T-helper 17 cell (primary cell): ENCODE measurements at places on chromosomes 6 and 20. TPM values are rescaled to one million over a fixed set of nuclear protein-coding genes. Genes with fewer than 3 reads are reported as not detected.
A peak's percentile ranks its signal among the peaks of the same experiment; 100 is the strongest.

- H3K4me3 ChIP-seq: peak overlapping the region; percentile 96
- peak overlapping the region; percentile 98 for H3K27ac ChIP-seq
- DNase-seq: no peak
- peaks cover 44% of the 10 kb centered on the region for H3K4me1 ChIP-seq
- H3K36me3 ChIP-seq: peaks cover 13% of the 10 kb centered on the region
- no peaks in the 10 kb centered on the region for H3K27me3 ChIP-seq
Observed at GRCh38 chr6:30327232-30327746, 562 bp downstream of the TRIM39 start.

- H3K27ac ChIP-seq: no peak overlapping the region
- no peaks in the 10 kb centered on the region for H3K27me3 ChIP-seq
- H3K36me3 ChIP-seq: peaks cover 6% of the 10 kb centered on the region
- no peak for DNase-seq
- H3K4me1 ChIP-seq: peaks cover 48% of the 10 kb centered on the region
Observed at GRCh38 chr6:3264356-3264755, 5.6 kb downstream of the PSMG4 start.

- no peaks in the 10 kb centered on the region for H3K4me1 ChIP-seq
- H3K27me3 ChIP-seq: no peaks in the 10 kb centered on the region
- H3K4me3 ChIP-seq: no peak overlapping the region
- H3K27ac ChIP-seq: no peak overlapping the region
Observed at GRCh38 chr6:19327241-19327640, 509.9 kb upstream of the ID4 start.

DNA sequence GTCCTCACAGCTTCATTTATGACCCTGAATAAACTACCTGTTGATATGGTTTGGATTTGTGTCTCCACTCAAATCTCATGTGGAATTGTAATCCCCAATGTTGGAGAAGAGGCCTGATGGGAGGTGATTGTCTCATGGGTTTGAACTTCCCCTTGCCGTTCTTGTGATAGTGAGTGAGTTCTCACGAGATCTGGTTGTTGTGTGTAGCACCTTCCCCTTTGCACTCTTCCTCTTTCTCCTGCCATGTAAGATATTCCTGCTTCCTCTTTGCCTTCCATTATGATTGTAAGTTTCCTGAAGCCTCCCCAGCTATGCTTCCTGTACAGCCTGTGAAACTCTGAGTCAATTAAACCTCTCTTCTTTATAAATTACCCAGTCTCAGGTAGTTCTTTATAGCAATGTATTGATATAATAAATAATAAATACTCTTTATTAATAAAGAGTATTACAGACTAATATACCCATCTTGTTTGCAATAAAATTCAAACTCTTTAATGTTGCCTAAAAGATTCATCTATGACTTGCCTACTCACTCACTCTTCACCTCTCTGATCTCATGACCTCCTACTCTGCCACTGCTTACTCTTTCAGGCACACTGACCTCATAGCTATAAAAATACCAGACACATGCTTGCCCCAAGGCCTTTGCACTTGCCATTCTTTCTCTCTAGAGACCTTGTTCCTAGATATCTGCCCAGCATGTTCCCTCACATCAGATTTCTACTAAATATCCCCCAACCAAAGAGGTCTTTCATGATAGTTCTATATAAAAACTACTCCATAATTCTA, 256.4 kb upstream of the MARCKS start:
- no peaks in the 10 kb centered on the region for H3K4me1 ChIP-seq
- H3K36me3 ChIP-seq: no peaks in the 10 kb centered on the region
- H3K27ac ChIP-seq: no peak overlapping the region
- H3K27me3 ChIP-seq: peaks cover 5% of the 10 kb centered on the region
- no peak overlapping the region for H3K4me3 ChIP-seq
- DNase-seq: no peak

DNA sequence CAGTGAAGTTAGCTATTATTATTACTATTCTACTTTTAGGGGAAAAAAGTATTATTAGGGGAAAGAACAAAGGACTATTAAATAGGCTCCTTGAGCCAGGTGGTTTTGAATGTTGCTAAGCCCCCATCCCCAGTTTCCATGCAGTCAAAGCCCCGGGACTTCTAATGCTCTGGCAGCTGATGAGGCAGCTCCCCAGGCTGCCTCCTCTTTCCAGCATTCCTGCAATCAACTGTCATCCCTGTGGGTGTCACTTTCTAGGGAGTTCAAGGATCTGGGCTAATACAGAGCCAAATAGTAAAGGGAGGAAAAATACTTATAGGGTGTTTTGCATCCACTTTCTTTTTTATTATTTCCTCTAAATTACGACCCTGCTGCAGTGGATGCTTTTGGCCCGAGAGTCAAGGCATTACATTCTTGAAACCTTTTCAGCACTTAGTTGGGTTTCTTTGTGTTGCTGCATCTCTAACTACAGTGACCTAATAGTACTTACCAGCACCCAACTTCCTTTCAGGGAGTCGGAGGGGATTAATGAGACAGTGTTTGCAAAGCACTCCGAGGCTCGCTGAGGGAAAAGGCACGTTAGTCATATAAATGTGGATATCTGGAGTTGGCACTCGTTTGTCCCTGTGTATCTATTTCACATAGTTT, 303.9 kb upstream of the MAP3K7 start:
- no peak overlapping the region for H3K27ac ChIP-seq
- no peaks in the 10 kb centered on the region for H3K36me3 ChIP-seq
- peaks cover 56% of the 10 kb centered on the region for H3K27me3 ChIP-seq

DNA sequence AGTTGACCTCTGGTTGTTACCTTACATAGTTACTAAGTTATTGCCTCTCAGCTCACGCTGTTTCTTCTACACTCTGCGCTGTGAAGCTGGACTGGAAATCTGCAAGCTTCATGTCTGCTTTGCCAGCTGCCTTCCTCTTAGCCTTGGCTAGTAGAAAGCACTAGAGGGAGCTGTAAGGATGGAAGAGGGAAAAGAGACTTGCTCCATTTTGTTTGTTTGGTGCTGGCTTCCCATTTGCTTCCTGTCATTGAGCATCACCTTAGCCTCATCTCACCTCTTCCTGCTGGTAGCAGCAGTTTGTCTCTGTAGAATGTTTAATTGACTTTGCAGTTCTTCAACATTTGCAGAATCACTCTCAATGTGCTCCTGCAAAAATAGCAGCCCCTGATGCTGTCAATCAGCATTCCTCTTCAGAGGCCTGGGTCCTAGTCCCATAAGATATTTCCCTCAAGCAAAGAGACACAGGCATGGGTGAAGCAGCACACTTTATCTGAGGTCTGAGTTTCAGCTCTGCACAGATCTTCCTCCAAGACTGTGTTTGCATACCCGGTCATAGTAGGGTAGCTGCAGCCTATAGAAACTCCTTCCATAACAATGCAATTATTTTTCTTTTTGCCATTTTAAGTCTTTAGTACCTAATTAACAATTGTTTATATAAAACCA, 302.2 kb upstream of the EPHA7 start:
- H3K4me3 ChIP-seq: no peak overlapping the region
- DNase-seq: no peak
- H3K4me1 ChIP-seq: no peaks in the 10 kb centered on the region
- H3K36me3 ChIP-seq: no peaks in the 10 kb centered on the region
- no peaks in the 10 kb centered on the region for H3K27me3 ChIP-seq

- peak overlapping the region; percentile 29 for H3K27ac ChIP-seq
- peaks cover 3% of the 10 kb centered on the region for H3K36me3 ChIP-seq
- no peak for DNase-seq
- H3K4me3 ChIP-seq: no peak overlapping the region
- H3K4me1 ChIP-seq: peaks cover 14% of the 10 kb centered on the region
Observed at GRCh38 chr6:36897609-36898008, 11.9 kb downstream of the C6orf89 start.

DNA sequence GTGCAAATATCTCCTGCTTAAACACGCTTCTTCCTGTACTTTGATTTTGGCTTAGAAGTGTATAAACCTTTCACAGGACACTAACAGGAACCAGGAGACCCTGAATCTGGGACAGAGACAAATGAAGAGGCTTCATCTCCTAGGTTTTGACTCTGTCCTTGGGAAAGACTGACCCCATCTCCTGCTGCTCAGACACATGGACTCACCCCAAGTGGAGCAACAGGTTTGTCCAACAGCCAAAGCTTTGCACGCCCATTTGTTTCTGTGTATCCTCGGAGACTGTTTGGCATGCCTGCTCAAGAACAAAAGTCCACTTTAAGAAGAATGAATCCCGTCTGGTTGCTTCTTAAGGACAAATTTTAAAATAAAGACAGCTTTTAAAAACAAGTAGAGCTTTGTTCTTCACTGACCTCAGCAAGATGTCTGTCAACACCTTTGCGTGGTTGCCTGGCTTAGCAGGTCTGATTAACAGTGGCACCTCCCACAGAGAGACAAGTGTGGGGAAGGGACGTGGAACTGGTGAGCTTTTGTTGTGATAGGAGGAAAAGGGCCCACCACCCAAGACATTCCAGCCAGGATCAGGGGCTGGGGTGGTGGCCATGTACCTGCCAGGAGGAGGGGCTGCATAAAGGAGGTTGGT, 202.6 kb downstream of the SOD2 start:
- H3K4me1 ChIP-seq: no peaks in the 10 kb centered on the region
- no peak for DNase-seq
- no peak overlapping the region for H3K27ac ChIP-seq
- H3K4me3 ChIP-seq: no peak overlapping the region

DNA sequence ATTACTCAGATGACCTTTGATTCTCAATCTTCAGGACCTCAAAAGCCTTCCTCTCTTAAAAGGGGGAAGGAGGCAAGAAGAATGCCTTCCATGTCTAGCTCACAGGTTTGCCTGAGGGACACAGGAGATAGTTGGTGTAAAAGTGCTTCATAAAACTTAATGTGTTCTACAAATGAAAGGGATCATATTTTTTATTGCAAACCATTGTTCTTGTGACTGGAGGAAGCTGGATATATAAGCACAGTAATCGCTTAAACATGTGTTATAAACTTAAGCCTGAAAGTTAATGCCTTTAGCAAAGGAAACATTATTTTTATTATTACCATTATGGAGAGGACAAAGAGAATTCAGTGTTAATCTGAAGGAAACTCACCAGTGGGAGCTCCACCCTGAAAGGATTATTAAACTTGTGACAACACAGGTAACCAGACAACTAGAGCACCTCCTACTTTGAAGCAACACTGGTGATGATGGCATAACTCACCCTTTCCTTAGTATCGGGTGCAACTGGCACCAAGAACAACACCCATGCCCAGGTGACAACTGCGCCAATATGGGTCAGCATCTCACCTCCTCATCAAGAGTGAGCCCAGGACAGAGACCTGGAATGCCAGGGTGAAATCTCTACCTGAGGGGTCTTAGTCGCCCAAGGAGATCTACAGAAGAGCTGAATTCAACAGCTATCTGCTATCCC, 288.7 kb upstream of the PRDM1 start:
- DNase-seq: no peak
- H3K27ac ChIP-seq: no peak overlapping the region
- H3K36me3 ChIP-seq: peaks cover 2% of the 10 kb centered on the region
- H3K4me3 ChIP-seq: no peak overlapping the region
- H3K4me1 ChIP-seq: peaks cover 13% of the 10 kb centered on the region

DNA sequence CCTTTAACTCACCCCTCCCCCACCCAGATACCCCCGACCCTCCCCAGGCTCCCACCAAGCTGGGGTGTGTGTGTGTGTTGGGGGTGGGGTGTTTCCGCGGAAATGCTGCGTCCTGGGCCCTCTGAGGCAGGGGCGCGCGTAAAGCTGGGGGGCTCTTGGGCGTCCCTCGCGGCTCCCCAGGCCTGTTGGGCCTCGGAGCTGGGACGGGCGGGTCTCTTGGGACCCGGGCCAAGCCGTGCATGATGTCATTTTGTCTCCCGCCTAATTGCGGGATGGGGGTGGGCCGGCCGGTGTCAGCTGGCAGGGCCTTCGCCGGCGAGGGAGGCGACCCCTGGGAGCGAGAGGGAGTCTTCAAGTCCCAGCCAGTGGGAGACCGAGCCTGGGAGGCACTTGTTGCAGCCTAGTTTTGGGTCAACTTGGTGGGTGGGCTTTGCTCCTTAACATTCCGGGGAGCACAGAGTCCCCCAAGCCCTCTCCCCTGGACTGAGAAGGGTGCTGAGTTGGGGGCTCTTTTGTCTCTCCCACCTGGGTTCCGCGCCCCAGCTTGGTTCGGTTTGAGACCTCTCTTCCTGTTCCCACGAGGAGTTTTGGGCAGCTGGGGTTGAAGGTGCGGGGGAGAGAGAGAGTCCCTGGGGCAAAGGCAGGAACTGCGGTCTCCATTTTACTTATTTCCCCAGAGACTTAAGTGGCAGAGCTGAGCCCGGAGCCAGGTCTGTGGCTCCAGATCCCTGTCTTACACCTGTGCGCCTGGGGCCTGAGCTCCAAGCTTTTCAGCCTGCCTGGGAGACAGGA, 623 bp downstream of the MYBL2 start:
- H3K27ac ChIP-seq: no peak overlapping the region
- H3K4me1 ChIP-seq: peaks cover 4% of the 10 kb centered on the region
- peaks cover 28% of the 10 kb centered on the region for H3K27me3 ChIP-seq
- H3K36me3 ChIP-seq: no peaks in the 10 kb centered on the region

GRCh38 chr6:7762760-7763159, 36.9 kb downstream of the BMP6 start:
- DNase-seq: no peak
- H3K4me3 ChIP-seq: no peak overlapping the region
- H3K4me1 ChIP-seq: no peaks in the 10 kb centered on the region
- no peaks in the 10 kb centered on the region for H3K36me3 ChIP-seq
- no peak overlapping the region for H3K27ac ChIP-seq

GRCh38 chr20:31835977-31836852, 9.2 kb downstream of the FOXS1 start:
- peaks cover 4% of the 10 kb centered on the region for H3K4me1 ChIP-seq
- H3K27ac ChIP-seq: peak overlapping the region; percentile 65
- no peaks in the 10 kb centered on the region for H3K36me3 ChIP-seq
- DNase-seq: no peak

GRCh38 chr6:157751547-157752200, 71.4 kb upstream of the SNX9 start:
- H3K4me1 ChIP-seq: peaks cover 4% of the 10 kb centered on the region
- DNase-seq: no peak
- H3K4me3 ChIP-seq: no peak overlapping the region
- H3K27ac ChIP-seq: peak overlapping the region; percentile 3
- H3K27me3 ChIP-seq: peaks cover 25% of the 10 kb centered on the region

DNA sequence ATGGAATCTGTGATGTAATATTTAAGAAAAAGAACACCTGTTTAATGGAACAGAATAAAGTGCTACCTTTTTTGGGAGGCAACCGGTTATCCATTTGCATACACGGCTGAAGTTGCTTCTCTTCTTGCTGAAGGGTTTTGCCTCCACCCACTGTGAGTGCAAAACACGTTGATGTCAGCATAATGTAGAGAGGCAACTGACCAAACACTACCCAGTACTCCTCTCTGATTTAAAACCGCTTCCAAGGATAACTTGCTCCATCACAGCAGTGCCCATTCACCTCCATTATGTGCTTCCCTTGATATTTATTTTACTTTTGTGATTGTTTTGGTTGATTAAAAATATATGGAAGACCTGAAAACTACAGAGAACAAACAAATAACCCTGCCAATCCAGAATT, 1.4 kb downstream of the SLC17A1 start:
- H3K4me1 ChIP-seq: peaks cover 2% of the 10 kb centered on the region
- no peak overlapping the region for H3K27ac ChIP-seq
- DNase-seq: no peak
- H3K36me3 ChIP-seq: no peaks in the 10 kb centered on the region

- no peaks in the 10 kb centered on the region for H3K36me3 ChIP-seq
- H3K27ac ChIP-seq: no peak overlapping the region
- H3K4me1 ChIP-seq: no peaks in the 10 kb centered on the region
- no peak overlapping the region for H3K4me3 ChIP-seq
Observed at GRCh38 chr6:168415993-168416530, 24.9 kb upstream of the SMOC2 start.

PRRT1 gene
- total RNA-seq: 0.50 TPM

HLA-F gene
- 717 TPM for total RNA-seq

TNF gene
- 28.9 TPM for total RNA-seq

PRSS35 gene
- 0.17 TPM for total RNA-seq

PRSS16 gene
- 2.0 TPM for total RNA-seq

UNC5CL gene
- total RNA-seq: 4.2 TPM

MAFB gene
- 8.9 TPM for total RNA-seq
